ENCODE measurements at places on chromosomes 13 and 19.

GRCh38 chr13:110557610-110558305 is 3.8 kb downstream of the RAB20 start:
- DNase-seq = no peak

DNA sequence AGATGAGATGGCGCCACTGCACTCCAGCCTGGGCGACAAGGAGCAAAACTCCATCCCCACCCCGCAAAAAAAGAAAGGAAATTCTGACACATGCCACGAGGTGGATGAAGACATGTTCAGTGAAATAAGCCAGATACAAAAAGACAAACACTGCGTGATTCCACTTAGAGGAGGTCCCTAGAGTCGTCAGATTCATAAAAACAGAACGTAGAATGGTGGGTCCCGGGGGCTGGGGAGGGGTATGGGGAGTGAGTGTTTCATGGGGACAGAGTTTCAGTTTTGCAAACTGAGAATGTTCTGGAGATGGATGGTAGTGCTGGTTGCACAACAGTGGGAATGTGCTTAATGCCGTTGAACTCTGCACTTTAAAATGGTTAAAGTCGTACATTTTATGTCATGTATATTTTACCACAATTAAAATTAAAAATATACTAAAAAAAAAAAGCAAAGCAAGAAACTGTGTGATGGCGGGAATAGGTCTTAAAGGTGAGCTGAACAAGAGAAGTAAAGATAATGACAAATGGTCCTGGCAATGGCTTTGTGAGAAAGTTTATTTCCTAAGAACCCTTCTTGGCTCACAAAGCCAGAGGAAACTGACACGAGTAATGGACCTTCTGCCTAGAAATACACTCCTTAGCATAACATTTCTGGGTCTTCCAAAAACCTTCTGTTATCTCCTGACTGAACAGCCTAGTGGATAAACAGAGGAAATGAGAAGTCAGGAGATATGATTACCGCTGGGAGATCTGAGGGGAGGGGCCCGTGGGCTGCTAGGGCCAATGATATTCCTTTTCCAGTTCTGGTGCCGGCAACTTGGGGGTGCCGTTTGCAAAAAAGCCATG is 4.2 kb upstream of the SPC24 start:
- DNase-seq = no peak

- DNase-seq = no peak
These were observed 206.7 kb upstream of the RFC3 start for GRCh38 chr13:33611121-33611805.

DNA sequence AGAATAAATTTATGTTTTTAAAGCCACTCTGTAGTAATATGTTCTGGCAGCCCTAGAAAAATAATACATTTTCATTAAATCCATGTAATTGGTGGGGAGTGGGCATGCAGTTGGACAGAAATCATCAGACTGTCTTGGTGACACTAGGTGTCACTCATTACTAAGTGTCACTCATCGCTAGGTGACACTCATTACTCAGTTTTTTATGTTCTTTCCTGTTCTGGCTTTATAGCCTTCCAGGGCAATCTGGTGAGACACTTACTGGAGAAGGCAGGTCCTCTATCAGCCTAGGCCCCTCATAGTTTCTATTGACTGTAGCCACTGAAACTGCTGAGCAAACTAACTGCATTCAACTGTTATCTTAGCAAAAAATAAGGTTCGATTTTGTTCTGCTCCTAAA is 542.1 kb downstream of the SLITRK1 start:
- DNase-seq = no peak

- DNase-seq = no peak
These were observed 25.3 kb downstream of the TPT1 start for GRCh38 chr13:45315520-45316167.

DNA sequence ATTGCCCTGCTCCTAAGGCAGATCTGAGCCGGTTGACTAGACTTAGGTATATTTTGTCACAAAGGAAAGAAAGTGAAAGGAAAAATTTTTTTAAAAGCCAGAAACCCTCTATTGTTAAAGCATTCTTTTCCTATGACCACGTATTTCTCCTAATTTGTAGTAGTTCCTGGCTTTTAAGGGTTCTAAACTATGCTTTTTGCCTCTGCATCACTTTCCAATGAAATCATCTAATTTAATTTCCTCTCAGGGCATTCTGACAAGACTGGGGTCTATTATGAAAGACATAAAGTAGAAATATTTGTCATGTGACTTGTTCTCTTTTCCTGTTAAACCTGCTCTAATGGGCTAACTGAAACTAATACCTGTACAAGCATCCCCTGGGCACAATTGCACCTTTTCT is 233.0 kb upstream of the PRR20A start:
- no peak for DNase-seq

- no peak for DNase-seq
These were observed 201.1 kb downstream of the NBEA start for GRCh38 chr13:35143123-35143522.

DNA sequence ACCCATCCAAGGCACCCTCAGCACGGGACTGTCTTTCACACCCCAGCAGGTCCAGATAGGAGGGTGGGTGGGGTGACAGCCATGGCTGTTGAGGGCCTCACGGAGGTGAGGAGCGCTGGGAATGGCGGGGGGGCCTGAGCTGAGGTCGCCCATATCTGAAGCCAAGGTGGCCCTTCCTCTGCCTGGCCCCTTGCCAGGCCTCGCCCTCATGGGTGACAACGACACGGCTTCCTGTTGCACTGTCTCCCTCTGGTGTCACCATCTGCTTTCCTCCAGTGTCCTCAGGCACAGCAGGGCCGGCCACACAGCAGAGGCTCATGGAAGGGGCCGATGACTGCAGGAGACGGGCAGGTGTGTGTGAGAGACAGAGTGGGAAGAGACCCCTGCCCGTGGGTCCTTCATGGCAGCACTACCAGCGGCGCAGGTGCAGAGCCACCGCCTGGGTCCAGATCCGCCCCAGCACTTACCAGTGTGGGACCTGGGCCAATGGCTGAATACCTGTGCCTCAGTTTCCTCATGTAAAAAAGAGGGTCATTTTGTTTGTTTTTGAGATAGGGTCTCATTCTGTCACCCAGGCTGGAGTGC is 8.1 kb upstream of the NKPD1 start:
- DNase-seq = no peak

- no peak for DNase-seq
These were observed 86.2 kb downstream of the SHISA2 start for GRCh38 chr13:25965596-25965995.

- DNase-seq = no peak
These were observed 6.0 kb downstream of the GPI start for GRCh38 chr19:34370983-34371382.

GRCh38 chr19:53957448-53958167 is 5.1 kb upstream of the CACNG8 start:
- DNase-seq = no peak

DNA sequence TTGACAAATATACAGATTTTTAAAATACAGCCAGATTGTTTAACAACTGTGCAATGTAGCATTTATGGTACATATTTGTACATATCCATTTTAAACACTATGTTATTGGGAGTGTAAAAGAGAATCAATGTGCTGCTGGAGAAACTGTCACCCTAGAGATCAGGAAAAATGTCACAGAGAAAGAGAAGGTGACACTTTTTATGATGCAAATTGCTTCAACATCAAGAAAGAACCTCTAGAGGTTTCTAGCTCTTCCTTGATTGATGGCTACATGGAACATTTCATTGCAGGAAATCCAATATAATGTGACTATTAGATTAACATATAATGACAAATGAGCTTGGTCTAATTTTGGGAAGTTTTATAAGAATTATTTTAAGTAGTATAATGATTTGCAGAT is 1491.2 kb upstream of the PCDH20 start:
- no peak for DNase-seq

GRCh38 chr19:17069193-17069592 is 6.1 kb downstream of the HAUS8 start:
- no peak for DNase-seq

GRCh38 chr19:49362929-49363267 is 682 bp upstream of the TEAD2 start:
- DNase-seq = no peak

DNA sequence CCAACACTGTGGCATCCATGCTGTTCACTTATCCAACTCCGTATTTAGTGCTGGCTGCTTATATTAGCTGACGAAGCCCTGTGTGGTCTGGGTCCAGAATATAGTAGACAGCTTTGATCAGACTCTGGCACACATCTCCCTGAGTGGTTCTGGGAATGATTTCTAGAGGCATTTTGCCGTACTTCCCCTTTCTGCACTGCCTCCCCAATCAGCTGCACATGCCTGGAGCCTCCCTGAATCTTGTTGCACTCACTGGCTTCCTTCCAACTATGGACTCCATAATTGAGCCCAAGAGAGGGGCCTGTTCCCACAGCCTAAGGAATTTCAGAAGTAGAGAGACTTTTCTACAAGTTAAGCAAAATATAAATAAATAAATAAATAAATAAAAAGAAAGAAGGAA is 30.4 kb upstream of the PCDH8 start:
- no peak for DNase-seq

DNA sequence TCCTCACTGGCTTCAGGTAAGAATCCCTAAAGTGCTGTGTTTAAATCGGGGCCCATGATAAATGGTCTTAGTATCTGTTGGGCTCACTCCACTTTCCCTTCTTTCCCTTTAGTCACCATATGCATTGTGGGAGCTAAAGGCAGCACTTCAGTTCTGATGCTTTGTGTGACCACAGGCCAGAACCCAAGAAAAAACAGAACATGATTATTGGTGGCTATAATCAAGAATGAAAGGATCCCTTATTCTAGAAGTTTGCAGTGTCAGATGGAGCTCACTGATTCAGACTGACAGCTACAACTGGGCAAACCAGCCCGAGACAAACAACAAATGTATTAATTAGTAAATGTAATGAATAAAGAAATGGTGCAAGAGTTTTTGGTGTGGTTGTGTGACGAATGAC is 57.3 kb upstream of the POMP start:
- DNase-seq = no peak

GRCh38 chr13:33994198-33994597 is 176.2 kb downstream of the RFC3 start:
- DNase-seq = no peak

DNA sequence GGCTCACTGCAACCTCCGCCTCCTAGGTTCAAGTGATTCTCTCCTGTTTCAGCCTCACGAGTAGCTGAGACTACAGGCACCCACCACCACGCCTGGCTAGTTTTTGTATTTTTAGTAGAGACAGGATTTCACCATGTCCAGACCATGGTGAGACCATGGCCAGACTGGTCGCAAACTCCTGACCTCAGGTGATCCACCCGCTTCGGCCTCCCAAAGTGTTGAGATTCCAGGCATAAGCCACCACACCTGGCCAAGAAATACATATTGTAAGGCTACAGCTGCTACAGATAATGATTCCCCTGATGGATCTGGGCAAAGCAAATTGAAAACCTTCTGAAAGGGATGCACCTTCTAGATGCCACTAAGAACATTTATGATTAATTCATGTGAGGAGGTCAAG is 17.8 kb downstream of the PLPP2 start:
- DNase-seq = no peak

DNA sequence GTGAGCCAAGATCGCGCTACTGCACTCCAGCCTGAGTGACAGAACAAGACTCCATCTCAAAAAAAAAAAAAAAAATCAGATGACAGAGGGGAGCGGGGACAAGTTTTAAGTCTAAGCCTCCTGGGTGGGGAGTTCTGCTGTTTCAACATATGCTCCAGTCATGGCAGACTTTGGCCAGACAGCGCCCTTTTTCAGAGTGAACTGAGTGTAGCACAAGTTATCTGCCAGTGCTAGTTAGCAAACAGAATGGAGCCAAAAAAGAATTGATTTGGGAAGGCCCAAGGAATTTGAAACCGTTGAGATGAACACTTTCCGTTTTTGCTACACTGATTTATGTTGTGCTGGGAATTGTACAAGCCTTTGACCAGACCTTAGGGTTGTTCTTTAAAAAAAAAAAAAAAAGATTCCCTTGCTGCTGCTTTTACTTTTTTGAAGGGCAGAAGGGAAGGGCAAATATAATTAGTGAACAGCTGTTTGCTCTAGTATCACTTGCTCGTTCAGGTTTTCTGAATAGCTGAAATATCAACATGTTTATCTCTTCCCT is 5.7 kb downstream of the ACTN4 start:
- no peak for DNase-seq

GRCh38 chr19:23075031-23075733 is 41.6 kb upstream of the ZNF730 start:
- no peak for DNase-seq

- no peak for DNase-seq
These were observed 254.1 kb upstream of the SOX21 start for GRCh38 chr13:94966422-94966955.

DNA sequence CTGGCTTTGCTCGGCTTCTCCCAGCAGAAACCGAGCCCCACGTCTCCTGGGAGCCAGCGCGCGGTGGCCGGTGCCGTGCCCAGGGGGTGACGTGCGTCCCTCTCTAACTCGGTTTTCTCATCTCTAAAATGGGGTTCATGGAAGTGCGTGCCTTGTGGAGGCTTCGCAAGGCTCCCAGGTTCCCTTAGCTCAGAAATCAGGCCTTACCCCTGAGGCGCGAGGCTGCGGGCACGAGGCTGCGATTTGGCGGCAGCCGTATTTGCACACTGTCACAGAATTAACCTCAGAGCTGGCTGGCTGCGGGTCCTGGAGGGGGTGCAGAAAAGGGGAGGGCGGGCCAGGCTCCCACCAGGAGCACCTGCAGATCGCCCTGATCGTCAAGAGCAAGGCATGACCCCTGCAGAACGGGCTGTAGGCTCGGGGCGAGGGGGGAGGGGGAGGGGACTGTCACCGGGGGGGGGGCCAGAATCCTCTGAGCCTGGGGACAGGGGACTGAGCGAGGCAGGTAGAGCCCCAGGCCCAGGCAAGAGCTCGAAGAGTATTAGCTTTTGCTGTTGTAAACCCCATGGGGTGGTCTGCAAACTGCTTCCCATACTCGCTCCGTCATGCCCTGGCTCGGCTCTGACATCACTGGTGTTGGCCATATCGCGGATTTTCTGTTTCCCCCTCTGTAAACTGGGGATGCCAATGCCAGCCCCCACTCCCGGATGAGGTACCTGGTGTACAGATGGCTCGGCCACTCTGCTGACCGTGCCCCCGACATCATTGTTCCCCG is 62.2 kb downstream of the CCNE1 start:
- DNase-seq = no peak

- no peak for DNase-seq
These were observed 12.2 kb upstream of the DCUN1D2 start for GRCh38 chr13:113502686-113503085.

DNA sequence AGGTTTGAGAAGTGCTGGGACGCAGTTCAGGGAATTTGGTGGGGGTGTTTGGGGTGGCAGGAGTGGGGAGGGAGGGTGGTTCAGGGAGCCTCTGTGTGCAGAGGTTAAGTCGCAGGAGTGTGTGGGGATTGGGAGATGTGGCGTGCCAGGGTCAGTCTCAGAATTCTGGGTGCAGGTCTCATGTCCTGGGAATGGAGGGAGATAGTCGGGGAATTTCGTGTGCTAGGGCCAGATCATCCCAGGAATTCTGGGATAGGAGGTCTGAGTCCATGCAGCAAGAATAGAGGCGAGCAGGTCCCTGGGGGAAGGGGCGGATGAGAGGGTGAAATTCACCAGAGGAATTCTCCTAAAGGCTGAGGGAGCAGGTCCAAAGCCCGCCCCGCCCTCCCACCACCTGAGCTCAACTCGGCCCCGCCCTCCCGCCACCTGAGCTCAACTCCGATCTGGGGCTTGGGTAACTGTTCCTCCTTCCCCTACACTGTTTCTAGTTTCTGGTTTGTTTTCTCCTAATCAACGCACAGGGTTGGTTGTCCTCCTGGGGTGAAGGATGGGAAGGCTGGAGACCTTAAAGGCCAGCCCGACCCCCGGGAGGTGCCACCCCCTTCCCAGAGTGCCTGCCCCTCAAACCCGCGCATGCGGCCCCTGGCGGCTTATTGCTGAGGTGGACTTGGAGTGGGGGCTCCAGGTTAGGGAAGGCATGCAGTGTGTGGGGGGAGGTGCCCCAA is 15.2 kb downstream of the KCNC3 start:
- DNase-seq = no peak

- no peak for DNase-seq
These were observed 79.7 kb downstream of the INSR start for GRCh38 chr19:7214324-7215089.

Data from NK-92 treated with Interleukin-12 subunit alpha and Interleukin-12 subunit beta, amount 100 ng/mL, for 24 hours (cell line).